Left cardiac atrium (tissue), 4 donors: ENCODE measurements at places on chromosomes 4 and X.
A peak's percentile ranks its signal among the peaks of the same experiment; 100 is the strongest.

DNA sequence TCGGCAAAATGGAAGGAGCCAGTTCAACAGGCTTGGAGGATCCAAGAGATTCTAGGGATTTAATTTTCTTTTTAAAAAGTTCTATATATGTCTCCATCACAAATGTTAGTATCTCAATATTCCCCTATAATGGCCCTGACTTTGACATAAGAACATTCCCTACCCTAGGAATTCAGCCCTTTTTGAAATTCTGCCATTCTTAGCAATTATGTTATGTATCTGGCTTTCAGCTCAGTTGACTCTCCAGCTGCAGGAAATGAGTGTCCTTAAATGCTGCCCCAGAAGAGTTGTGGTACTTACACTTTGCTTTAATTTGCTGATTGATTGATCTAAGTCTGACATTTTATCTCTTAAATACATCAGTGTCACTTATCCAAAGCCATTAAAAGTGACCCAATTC, 1454.3 kb downstream of the FSTL5 start:
- DNase-seq, result no peak

DNA sequence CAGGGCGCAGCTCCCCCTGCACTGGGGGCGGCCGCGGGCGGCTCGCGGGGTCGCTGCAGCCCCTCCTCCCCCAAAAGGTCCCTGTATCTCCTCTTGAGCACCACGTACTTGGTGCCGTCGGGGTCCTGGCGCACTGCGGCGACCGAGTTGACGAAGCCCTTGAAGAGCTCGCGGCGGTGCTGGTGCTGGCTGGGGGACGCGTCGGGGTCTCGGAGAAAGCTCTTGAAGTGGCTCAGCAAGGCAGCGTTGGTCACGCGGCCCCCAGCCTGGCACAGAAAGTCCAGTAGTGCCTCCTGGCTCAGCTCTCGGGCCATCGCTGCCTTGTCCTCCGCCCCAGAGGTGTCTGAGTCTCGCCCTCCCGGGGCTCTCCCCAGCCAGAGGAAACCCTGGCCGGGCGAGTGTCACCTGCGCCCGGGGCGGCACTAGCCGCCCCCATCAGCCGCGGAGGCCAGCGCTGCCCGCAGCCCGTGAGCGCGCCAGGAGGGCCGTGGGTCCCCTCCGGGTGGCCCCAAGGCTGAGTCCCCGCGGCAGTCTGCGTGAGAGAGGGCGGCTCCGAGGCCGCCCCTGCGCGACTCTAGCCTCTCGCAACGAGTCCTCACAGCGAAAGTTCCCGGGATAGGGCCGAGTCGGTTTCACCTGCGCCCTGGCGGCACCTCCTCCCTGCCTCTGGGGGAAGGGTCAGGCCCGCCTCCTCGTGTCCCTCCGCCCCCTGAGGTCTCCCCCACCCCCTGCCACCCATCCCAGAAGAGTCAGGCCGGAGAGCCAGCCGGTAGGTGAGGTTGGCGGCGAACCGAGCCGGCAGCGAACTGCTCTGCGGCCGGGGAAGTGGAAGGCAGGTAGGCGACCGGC, at the start of gene SOWAHB:
TSS of gene SOWAHB (minus strand) at position 609 of the 849 bp plus-strand sequence. CDS start at position 314, 295 bp downstream.
- DNase-seq, result no peak

DNA sequence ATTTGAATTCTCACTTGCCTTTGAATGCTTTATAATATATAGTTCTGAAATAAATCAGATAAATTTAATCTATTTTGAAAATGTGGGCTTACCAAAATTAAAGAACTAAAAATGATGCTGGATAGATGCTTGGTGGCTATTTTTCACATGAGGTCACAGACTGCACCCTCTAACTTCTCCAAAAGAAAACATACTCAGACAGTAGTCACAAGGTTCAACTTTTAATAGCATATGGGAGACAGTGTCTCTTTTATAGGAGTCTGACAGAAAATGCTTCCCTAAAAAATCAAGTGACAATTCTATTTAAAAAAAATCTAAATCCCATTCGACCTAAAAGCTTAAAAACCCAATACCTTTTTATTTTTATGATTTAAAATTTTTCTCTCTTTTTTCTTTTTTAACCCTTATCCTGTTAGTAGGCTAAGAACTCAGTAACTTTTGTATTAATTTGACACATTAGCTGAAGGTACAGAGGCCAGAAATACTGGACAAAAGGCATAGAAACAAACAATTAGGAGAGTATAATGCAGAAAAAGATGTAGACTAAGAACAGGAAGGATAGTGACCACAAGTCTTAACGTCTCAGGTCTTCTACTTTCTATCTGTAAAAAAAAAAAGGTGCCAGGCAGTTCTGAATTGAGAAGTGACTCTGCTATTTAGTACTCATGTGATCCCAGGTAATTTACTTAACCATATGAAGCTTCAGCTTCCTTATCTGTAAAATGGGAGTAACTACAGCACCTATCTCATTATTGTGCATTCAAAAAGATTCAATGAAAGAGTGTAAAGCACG, 7.6 kb downstream of the TIGD4 start:
- DNase-seq, result no peak

DNA sequence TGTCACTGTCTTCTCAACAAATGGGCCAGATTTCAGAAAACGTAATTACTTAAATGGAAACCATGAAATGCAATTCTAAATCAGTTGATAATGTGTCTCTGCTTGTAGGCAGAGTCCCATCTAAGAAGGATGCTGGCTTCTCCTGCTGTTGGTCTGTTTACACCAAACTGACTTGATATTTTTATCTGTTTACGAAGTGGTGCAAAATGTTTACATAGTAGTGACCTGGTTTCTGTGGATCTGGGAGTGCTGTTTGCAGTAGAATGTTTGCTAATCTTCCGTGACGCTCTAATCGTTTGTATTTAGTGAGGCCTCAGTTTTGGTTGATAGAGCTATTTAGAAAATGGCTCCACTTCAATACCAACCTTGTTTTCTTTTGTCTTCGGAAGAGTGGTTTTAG, 213.5 kb downstream of the VEGFC start:
- DNase-seq, result no peak

DNA sequence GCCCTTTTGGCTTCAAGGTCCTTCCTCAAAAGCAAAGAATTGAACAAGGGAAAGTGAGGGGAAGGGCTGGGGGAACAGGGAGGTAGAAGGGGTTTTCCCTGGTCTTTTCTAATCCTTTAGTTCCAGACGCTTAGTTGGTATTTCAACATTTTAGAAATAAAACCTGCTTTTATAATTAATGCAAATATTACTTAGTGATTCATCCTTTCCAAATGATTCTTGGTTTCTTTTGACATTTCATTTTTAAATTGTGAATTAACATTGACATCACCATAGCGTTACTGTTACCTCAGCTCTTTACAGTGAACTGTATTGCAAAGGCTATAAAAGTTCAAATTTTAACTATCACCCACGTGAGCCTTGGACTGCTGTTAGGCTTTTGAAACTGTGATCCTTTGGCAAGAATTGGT, 20.9 kb downstream of the NFKB1 start:
- no peak for DNase-seq

DNA sequence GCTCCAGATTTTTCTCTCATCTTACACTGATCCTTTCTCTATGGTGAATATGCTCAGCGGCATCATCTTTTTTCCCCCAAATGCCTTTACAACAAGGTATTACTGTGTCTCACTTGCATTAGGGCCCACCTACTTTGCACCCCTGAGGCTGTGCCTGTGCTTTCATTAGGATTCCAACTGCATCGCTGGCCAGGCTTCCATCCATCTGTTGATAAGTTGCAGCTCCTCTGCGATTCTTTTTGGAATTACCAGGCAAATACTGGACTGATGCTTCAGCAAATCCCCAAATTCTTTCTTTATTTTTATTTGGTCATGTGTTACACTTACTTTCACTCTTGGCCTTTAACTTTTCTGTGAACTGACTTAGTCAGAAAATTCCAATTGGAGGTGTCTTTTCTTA, 77.3 kb downstream of the AFF2 start:
- DNase-seq, result no peak

DNA sequence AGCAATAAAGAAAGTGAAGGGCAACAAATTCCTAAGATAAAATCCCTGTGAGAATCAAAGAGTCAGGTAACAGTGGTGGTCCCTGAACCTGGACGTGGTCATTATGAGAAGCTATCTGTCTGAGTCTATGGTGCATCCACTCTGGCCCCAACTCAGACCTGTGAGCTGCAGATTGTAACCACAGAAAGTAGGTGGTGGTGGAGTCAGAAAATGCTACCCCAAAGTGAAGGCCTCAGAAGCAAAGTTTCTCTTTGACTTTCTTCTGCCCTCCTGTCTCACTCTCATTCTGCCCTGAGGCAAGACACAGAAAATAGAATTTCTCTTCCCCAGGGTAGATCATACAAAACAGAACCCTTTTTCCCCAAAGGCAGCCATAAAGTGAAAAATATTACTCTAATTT, 84.1 kb upstream of the NEIL3 start:
- no peak for DNase-seq

DNA sequence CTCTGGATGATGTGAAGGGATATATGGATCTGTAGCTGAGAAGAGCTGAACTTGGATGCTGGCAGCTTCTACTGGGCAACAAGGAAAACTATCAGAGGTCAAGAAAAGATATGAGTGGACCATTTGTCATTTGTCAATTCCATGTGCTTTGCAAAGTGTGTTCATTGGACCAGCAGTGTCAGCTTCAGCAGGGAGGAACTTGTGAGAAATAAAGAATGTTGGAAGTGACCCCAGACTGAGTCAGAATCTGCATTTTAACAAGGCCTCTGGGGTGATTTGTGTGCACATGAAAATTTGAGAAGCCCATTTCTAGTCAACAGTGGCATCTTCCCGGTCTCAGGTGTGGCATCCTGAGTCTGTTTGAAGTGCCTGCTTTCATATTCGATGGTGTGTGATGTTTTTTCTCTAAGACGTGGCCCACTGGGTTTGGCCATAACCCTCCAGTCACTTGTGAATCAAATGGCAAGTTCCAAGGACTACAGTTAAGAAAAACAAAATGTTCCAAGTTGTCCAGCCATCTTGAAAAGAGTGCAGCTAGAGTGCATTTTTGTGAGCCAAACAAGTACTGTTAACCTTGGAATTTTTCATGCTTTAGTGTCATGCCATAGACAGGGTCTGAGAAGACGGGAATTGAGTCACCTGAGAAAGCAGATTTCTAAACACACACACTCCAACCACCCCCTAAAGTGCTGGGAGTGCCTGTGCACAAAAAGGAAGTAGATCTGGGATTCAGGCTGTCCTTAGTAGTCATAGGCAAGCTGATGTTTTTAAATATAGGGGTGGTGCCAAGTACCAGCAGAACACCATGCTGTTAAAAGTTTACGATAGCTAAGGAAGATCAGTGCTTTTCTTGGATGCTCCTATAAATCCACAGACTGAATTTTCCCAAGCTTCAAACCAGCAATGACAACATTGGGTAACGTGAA, 26.4 kb downstream of the GPM6B start:
- DNase-seq, result no peak

DNA sequence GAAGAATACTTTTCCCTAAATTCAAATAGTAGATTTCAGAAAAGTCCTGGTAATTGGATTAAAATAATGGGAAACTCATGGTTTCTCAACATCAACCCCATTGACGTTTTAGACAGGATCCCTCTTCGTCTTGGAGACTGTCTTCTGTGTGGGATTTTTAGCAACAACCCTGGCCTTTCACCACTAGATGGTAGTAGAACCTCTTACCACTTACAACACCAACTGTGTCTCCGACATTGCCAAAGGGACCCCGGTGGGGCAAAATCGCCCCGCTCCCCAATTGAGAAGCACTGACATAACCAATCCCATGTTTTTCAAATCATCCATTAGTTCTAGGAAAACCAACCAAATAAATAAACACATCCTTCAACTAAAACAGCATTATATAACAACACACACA, 16.9 kb upstream of the ANOS1 start:
- DNase-seq, result no peak

GRCh38 chr4:110793890-110794554, 171.1 kb upstream of the PITX2 start:
- DNase-seq, result no peak

- no peak for DNase-seq
These were observed 184.4 kb upstream of the CASK start for GRCh38 chrX:42107495-42108488.

- peak; percentile 25 for DNase-seq
These were observed 1.0 kb downstream of the ZDHHC9 start for GRCh38 chrX:129842510-129843208.

DNA sequence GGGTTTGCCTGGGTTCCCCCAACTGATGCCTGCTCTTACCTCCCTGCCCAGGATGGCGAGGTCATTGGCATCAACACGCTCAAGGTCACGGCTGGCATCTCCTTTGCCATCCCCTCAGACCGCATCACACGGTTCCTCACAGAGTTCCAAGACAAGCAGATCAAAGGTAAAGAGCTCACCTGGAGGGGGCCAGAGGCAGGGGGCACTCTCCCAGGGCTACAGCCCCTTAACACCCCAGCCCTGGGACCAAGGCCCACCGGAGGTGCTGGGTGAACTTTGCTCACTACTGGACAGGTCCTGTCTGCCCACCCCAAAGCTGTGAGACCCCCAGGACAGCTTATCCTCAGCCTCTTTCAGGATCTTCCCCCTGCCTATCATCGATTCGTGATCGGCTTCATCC, 24.5 kb downstream of the HTRA3 start:
- no peak for DNase-seq

GRCh38 chr4:47106561-47106960, 75.2 kb downstream of the GABRB1 start:
- DNase-seq, result no peak

DNA sequence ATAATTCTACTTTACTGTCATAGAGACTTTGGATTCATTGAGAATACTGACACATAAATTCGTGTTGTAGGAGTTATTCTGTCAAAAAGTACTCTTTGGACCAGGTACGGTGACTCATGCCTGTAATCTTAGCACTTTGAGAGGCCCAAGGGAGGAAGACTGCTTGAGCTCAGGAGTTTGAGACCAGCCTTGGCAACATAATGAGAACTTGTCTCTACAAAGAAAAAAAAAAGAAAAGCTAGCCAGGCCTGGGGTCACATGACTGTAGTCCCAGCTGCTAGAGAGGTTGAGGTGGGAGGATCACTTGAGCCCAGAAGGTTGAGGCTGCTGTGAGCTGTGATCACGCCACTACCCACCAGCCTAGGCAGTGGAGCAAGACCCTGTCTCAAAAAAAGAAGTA, 54.9 kb downstream of the WDR19 start:
- no peak for DNase-seq

DNA sequence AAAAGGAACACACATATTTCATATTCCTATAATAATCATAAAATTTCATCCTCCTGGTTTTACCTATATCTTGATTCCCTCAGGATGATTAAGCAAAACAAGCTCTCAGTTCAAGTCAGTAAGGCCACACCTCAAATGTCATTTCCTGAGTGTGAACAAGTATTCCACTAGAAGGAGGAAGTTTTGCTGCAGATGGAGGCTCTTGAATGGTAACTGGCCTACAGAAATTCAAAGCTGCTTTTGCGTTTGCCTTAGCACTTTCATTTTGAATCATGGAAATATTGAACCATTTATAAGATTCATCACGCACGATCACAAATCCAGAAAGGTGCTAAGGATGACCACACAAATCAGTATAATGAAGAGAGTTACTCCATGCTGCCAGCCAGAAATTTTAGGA, 254.4 kb upstream of the CXXC4 start:
- DNase-seq, result no peak

GRCh38 chrX:130772776-130773143, 130.2 kb downstream of the ENOX2 start:
- no peak for DNase-seq

GRCh38 chr4:12846368-12846767, 637.8 kb downstream of the RAB28 start:
- DNase-seq, result no peak
